ENCODE measurements at places on chromosomes 16 and 17.

GRCh38 chr16:87426423-87427215, 34.5 kb downstream of the MAP1LC3B start:
- no peak for DNase-seq

DNA sequence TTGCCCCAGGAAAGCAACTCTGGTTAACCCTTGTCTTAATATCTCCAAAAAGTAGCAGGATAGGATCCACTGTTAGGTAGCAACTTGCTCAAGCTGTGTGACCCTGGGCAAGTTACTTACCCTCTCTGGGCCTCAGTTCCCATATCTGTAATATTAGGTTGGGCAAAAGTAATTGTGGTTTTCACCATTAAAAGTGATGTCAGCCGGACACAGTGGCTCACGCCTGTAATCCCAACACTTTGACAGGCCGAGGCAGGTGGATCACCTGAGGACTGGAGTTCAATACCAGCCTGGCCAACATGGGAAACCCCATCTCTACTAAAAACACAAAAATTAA, 179.3 kb downstream of the FOXL1 start:
- DNase-seq, result no peak

DNA sequence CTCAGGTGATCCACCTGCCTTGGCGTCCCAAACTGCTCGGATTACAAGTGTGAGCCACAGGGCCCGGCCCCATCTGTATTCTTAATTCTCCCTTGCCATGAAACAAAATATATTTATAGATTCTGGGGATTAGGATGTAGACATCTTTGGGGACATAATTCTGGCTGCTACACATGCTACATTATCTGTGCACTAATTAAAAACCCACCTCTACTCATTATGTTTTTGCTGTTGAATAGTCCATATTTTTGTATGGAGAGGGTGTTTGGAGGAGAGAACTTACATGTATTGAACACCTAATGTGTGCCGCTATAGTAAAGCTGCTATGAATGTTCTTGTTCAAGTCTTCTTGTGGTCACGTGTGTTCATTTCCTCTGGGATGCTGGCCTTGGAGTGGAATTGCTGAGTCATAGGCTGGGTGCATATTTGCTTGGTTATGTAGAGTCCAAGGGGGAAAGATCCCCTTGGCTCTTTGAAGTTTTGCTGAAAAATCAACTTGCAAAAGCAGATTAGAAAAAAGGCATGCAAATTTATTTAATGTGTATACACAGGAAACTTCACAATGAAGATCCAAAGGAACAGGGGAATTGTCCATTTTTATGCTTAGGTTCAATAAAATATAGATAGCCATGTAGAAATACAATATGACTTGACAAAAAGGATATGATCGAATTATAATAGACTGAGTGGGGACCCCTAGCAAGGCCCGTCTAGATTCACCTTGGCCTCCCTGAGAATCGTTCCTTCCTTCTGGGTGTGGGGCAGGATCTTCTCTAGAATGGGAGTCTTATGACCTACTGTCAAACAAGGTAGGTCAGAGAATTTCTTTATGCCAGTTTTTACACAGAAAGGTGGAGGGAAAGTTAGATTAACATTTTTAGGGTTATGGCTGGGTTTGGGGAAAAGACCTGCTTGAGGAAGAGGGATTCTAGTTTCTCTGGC, 42.1 kb upstream of the GPRC5B start:
- no peak for DNase-seq

DNA sequence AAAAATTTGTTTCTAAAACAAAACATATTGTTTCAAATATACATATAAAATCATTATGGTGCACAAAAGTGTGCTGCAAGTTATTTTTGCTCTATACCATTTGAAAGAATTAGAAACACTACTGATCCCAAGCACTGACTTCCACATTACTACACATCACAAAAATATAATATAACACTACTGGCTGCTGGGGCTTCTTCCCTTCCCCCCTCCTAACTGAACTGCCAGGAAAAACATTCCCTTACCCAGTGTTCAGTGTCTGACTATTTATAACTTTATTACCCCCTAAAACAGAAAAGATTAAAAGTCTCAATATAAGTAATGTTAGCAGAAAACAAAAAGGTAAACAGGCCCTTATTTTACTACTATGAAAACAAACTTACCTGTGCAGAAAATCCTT, 36.9 kb downstream of the GPATCH8 start:
- DNase-seq, result no peak

- no peak for DNase-seq
Observed at GRCh38 chr17:43663383-43663782, 1.7 kb upstream of the MEOX1 start.

DNA sequence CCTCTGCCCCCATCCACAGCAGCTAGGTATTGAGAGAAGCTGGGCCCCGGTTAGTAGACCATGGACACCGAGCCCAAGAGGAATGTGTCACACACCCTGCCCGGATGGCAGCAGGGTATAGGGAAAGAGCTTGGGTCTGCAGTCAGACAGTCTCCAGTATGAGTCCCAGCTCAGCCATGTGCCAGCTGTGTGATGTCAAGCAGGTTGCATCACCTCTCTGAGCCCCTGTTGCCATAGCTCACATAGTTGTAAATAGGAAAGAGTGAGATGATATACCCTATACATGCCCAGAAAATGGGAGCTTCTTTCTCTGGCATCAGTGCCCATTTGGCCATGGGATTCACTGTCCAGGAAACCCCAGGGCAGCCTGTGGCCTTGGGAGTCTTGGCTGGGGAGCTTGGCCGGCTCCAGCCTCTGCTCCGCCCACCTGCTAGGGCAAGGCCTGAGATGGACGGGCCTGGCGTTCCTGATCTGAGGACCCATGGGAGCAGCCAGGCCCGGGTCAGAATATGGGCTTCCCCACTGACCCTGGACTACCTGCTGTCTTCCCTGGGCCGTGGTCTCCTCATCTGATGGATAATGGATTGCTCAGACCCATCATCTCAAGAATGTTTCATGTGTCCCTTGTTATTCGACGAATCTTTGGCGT, 13.2 kb downstream of the CD300LG start:
- DNase-seq, result no peak

- no peak for DNase-seq
Observed at GRCh38 chr16:87993901-87994300, 42.7 kb downstream of the BANP start.

DNA sequence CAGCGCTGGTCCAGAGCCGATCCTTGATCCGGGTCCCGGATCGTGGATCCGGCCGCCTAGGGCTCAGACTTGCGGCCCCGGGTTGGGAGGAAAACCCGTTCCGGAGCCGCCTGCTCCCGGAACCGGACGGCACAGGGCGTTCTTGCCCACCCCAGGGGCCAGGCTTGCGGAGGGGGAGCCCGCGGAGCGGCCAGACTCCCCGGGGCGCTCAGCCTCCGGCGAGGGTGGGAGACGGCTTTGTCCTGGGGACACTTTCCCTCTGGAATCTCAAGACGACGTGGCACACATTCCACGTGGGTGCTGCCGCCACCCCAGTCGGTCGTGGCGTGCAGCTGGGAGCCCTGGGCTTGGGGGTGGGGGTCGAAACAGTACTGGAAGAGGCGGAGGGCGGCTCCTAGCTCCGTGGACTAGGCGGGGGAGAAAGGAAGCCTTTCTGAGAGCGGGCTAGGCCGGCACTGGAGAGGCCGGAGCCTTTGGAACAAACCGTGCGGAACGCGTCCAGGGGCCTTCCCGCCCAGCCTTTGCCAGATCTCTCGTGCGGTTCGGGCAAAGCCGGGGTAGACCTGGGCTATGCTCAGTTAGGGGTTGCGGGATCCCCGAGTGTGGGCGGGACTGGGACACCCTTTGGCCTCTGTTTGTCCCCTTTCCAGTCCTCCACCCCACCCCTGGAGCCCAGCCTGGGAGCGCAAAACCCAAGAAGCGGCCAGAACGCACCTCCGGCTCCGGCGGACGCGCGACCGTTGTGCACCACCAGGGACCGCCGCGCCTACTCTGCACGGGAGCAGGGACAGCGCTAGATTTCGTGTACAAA, 26.5 kb downstream of the SREBF1 start:
- no peak for DNase-seq

GRCh38 chr17:1190751-1191331, 11.1 kb upstream of the ABR start:
- no peak for DNase-seq

DNA sequence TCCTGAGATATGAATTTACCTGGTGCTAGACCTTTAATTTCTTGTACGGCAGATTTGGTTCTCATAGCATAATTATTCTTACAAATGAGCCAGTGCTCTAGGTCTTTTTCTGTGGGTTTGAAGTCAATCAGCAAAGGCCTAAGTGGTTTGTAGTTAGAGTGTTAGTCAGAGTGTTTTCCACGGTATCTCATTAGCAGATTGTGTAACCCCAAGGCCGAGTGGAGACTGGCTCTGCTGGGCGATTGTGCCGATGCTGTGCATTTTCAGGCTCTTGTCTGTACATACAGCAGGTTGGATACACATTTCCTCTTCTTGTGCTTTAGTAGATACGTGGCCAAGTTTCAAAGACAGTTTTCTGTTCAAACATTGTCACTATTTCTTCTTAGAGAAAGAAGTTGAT, 78.6 kb upstream of the CA10 start:
- no peak for DNase-seq

DNA sequence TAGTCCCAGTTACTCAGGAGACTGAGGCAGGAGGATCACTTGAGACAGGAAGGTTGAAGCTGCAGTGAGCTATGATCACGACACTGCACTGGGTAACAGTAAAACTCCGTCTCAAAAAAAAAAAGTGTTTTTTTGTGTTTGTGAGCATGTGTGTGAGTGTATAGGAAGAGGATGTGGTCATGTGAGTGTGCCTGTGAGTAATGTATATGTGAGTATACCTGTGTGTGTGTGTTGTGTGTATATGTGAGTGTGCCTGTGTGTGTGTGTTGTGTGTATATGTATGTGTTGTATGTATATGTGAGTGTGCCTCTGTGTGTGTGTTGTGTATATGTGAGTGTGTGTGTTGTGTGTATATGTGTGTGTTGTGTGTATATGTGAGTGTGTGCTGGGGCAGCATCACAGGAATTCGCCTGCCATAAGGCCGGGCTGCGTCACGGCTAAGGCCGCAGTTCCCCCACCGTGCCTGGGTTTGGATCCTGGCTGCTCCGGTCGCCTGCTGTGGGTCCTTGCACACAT, 21.4 kb upstream of the NPTX1 start:
- no peak for DNase-seq

DNA sequence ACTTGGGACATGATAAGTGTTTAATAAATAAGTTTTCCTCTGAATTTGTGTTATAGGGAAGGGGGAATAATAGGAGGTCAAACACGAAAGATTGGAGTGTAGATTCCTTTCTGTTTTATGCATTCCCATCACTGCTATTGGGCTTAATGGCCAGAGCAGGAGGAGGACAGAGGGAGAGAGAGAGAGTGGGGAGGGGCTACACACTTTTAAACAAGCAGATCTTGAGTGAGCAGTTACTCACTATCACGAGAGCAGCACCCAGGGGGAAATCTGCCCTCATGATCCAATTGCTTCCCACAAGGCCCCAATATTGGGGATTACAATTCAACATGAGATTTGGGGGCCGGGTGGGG, 505.0 kb downstream of the GRIN2A start:
- no peak for DNase-seq

DNA sequence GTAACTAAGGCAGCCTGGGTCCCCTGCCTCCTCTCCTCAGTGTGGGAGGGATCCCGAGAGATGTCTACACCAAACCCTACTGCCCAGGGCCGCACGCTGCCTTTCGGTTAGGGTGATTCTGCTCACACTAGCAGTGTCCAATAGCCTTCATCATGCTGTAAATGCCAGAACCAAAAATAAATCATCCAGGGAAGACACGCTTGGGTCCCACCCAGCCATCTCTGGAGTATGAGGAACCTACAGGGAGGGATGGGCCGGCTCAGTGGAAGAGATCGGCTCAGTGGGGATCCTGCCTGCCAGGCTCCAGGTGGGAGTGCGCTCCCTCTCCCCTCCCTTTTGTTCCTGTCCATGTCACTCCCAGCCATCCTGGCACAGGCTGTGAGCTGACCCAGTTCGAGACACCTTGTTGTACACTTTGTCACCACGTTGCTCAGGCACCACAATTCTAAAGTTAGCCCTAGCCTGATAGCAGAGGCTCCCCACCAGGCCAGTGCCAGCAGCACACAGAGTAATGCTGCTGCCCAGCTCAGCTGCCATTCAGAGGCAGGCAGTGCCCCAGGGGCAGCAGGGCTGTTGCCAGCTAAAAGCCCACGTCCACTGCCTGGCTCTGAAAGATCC, 24.5 kb downstream of the PEMT start:
- no peak for DNase-seq

GRCh38 chr17:6523330-6523729, 33.0 kb downstream of the PITPNM3 start:
- no peak for DNase-seq

- no peak for DNase-seq
Observed at GRCh38 chr17:38324141-38324697, 19.5 kb downstream of the GPR179 start.

DNA sequence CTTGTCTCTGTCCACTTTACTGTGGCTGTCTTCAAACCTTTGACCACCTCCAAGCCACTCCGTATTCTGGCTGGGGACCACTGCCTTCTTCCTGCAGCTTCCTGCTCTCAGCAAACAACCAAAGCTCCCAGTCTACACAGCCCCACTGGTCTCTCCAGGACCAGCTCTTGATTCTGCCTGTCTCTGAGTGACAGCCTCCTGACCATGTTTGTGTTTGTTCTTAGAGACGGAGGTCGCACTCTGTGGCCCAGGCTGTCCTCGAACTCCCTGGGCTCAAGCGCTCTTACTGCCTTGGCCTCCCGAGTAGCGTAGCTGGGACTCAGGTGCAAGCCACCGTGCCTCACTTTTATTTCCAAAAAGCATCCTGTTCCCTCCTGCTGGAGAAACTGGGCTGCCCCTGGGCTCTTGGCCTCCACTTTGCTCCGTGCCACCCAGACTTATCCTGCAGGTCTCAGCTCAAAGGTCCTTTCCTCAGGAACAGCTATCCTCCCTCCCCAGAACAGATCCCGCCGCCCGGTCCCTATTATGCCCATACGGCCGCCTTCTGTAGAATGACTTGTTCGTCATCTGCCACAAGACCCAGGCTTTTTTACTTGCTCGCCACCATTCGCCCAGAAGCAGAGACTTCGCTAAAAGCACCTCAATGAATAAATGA, 9.1 kb downstream of the MNT start:
- DNase-seq, result no peak

GRCh38 chr17:38440614-38441397, 12.5 kb downstream of the ARHGAP23 start:
- no peak for DNase-seq

DNA sequence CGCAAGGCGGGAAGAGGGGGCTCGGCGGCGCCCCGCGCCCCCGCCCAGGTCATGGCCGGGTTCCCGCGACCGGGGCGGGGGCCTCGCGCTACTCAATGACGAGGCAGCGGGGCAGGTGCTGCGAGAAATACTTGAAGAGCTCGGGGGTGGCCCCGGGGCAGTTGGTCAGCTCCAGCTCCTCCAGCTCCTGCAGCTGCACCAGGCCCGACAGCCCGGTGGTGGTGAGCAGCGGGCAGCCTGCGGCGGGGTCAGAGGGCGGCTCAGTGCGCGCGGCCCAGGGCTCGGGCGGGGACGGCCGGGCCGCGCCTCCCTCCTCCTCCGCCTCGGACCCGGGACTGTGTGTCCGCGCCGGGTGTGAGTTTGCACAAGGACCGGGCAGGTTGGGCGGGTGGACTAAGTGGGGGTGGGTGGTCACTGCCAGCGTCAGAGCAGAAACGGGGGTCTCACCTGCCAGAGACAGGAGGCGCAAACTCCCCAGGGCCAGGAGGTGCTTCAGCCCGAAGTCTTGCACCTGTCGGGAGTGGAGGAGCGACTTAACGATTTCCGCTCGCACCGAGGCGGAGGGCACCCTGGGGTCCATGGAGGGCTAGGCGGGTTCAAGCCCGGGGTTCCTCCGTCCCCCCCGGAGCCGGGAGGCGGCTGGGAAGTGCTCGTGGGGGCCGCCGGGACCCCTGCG, 4.1 kb upstream of the WDR24 start:
- no peak for DNase-seq

- no peak for DNase-seq
Observed at GRCh38 chr17:67884741-67885140, 59.4 kb downstream of the BPTF start.
